ENCODE measurements at places on chromosomes 11 and 22.

- DNase-seq = no peak
Measured at GRCh38 chr11:116375221-116375620, 397.6 kb downstream of the BUD13 start.

DNA sequence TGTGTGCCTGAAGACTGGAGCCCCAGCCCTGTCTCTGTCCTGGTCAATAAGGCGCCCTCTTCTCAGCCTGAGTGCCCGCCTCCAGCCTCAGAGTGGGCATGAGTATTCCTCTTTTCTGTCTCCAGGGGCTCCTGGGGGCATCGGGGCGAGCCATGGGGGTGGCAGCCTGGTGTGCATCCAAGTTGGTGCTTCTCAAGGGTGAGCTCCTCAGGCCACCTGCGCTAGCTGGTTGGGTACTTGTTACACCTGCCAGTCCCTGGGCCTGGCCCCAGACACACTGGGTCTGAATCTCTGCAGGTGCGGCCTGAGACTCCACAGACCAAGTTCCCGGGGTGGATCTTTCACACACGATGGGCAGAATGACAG lies 168.6 kb upstream of the B3GAT1 start:
- DNase-seq = no peak

- DNase-seq = no peak
Measured at GRCh38 chr11:80414181-80415165, 973.6 kb upstream of the TENM4 start.

GRCh38 chr11:67283481-67283963 lies 5.6 kb upstream of the ANKRD13D start:
- DNase-seq = no peak

DNA sequence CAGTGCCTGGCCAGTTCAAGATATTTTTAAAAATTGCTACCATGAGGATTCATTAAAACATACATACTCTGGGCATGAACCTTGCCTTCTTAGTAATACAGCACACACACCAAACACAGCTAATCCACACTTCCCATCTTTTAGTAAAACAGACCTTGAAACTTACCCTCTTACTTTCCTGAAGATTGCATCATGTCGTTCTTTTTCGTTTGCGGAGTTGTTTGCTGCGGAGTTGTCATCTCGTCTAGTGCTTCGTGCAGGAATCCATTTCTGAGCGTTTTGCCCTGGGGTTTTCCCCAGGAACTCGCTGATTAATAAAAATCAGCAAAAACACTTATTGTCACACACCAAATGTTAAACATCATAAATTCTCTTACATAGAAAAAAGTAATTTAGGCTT lies 3.0 kb downstream of the EIF4G2 start:
- DNase-seq = no peak

DNA sequence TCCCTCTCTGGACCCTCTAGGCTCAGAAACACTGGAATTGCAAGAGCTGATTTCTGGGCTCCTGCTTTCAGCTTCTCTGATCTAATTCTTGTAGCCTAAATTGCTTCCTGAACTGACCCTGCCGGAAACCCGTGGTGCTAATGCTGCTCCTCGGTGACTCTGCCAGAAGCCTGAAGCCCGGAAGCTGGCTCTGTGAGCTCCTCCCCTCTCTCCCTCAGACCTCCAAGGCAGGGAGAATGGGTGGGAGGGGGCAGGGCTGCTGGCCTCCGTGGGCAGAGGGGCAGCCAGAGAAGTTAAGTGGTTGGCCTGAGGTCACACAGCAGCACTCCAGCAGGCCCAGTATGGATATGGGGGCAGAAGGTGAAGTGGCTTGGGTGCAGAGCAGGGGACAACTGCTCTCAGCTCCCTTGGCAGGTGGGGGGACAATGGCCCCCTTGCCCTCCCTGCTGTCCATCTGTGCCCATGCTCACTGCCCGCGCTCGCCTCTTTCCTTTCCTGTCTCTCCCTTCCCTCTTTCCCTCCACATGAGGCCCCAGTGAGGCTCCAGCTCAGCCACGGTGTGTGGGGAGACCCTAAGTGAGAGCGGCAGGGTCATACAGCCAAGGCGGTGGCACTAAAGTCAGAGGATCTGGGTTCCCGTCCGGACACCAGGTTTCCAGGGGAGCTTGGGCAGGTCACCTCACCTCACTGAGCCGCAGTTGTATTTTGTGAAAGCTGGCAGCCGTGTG lies 16.2 kb downstream of the CAPN5 start:
- DNase-seq = peak; percentile 30

DNA sequence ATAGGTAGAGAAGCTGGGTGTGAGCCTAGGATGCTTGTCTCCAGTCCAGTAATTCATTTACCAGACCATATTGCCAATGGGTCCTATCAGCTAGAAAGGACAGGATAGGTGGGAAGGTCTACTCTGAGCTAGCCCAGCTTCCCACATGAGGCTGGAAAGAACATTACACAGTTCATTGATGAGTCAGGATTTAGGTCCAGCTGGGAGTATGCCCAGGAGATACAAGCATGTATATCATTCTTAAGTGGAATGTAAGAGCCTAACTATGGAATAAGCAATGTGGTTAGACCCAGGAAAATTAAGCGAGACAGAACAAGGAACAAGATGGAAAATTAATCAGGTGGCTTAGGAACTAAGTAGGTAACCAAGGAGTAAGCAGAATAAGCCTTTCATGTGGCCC lies 59.0 kb upstream of the TBCEL start:
- no peak for DNase-seq

GRCh38 chr11:125389339-125390166 lies 106.5 kb downstream of the FEZ1 start:
- DNase-seq = no peak

DNA sequence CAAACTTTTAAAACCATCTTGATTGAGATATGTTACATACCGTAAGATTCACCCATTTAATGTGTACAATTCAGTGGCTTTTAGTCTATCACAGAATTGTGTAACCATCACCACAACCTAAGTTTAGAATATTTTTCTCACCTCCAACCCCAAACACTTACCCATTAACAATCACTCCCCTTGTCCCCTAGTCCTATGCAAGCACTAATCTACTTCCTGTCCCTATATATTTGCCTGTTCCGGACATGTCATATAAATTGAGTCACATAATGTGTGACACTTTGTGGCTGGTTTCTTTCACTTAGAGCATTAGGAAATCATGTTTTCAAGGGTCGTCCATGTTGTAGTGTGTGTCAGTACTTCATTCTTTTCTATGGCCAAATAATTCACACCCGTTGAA lies 38.8 kb downstream of the RASSF10 start:
- DNase-seq = no peak

DNA sequence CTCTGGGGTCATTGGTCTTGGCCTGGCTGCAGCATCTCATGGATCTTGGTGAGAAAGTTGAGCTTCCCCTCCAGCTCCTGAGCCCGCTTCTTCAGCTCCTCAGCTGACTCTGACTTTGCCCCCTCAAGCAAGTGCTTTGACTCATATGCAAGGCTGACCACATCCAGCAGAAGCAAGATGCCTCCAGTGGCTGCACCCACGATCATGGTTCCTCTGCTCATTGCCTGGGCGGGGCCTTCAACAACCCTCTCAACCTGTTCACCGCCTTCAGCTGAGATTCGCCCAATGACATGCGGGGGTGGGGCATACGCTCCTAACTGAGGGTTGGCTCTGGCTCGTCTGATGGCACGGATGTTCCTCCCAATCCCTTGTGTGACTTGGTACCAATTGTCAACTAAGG lies 11.9 kb downstream of the APOL2 start:
- no peak for DNase-seq

GRCh38 chr11:2515401-2516275 lies 70.8 kb downstream of the KCNQ1 start:
- DNase-seq = no peak

GRCh38 chr22:32717337-32718240 lies 83.9 kb upstream of the TIMP3 start:
- no peak for DNase-seq

DNA sequence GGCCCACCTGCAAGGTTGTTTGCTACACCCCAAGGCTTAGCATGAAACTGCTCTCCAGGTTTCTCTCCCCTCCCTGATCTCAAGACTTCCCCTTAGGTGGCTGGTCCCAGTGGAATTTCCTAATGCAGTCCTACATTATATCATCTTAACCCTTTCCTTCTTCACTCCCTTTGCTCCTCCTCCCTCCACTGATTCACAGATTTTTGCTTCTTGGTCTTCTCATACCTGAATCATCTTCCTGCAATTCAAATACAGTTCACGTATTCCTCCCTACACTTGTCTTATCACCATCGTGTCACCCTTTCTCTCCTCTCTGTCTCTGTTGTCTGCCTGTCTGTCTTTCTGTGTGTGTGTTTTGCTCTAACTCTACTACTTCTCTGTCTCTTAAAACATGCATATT lies 17.0 kb downstream of the MMP10 start:
- no peak for DNase-seq

DNA sequence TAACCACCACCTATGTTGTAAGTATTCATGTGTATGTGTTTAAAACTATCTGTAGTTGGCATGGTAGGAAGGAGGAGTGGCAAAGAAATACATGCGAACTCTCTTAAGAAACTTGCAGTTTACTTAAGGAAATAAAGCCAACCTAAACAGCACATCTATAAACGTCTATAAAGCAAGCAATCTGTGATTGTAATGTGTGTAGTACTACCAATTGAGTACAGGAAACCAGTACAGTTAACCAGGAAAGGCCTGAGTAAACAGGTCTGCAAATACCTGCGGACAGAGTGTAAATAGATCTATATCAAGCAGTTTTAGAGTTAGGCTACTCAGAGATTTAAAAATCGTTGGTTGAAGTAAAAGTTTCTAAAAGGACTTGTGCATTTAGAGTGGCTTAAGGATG lies 59.5 kb upstream of the AMOTL1 start:
- no peak for DNase-seq

- no peak for DNase-seq
Measured at GRCh38 chr22:39724390-39724789, 153.8 kb downstream of the CACNA1I start.

- no peak for DNase-seq
Measured at GRCh38 chr22:37485395-37486223, 575 bp downstream of the MFNG start.

- no peak for DNase-seq
Measured at GRCh38 chr11:69277074-69277809, 16.7 kb upstream of the MYEOV start.

All from stimulated activated CD4-positive, alpha-beta T cell treated with anti-CD3 and anti-CD28 coated beads, Interleukin-15, amount 100 ng/mL, for 48 hours (primary cell).